ENCODE measurements at places on chromosomes 7 and 10. TPM values are rescaled to one million over a fixed set of nuclear protein-coding genes. Genes with fewer than 3 reads are reported as not detected.

The RBP3 gene
- total RNA-seq, result not detected

The AGBL3 gene
- 5.6 TPM for total RNA-seq

The HK1 gene
- 104 TPM for total RNA-seq

The HOXA11 gene
- total RNA-seq, result not detected

The PHKG1 gene
- 23.4 TPM for total RNA-seq

The MOGAT3 gene
- not detected for total RNA-seq

The ZCWPW1 gene
- total RNA-seq, result 3.3 TPM
